Eye (tissue), 1 donor: ENCODE measurements at places on chromosomes 3 and 15.
A peak's percentile ranks its signal among the peaks of the same experiment; 100 is the strongest.

DNA sequence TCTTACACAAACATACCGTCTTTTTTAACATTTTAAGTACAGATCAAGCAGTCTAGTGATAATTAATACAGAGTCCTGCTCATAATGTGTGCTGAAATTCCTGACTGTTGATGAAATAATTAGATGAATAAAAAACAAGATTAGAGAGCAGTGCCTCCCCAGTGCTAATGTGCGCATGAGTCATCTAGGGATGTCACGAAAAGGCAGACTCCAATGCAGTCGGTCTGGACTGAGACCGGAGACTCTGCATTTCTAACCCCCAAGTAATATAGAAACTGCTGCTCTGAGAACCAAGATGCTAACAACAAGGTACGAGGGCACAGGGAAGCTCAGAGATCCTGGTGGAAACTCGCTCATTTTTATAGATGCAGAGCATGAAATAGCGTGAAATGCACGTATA lies 61.4 kb downstream of the COL8A1 start:
- DNase-seq, result no peak

GRCh38 chr3:76776927-76777326 lies 263.0 kb upstream of the ROBO2 start:
- DNase-seq, result no peak

DNA sequence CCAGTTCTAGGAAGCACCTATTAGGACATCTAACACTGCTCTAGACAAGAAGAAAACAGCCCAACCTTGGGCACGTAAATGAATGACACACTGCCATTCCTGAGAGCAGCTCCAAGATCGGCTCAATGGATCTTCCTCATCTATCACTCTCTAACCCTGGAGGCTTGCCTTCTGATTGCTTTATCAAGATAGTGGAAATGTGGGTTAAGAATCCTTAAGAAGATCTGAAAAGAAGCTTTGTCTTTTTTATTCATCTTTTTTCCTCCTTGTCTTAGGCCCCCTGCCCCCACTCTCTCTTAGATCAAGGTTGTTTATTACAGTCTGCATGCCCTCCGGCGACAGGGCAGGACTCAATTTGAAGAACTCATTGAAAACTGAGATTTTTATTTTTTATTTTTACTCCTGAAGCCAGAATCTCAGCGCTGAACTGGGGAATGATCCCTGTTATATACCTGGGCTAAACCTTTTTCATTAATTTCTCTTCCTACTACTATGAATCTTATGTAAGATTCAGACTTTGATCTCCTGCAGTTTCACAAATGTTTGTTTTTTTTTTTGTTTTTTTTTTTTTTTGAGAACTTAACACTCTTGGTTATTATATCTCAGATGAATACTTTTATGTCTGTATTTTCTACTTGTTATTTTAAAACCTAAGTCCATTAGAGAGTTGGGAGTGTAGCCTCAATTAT lies 219.5 kb downstream of the SV2B start:
- DNase-seq, result no peak

- DNase-seq, result peak; percentile 68
Observed at GRCh38 chr15:58065445-58066041, at the start of gene ALDH1A2. TSS of gene ALDH1A2 (minus strand) at chr15:58065711. CDS start at chr15:58065650, 61 bp downstream.

DNA sequence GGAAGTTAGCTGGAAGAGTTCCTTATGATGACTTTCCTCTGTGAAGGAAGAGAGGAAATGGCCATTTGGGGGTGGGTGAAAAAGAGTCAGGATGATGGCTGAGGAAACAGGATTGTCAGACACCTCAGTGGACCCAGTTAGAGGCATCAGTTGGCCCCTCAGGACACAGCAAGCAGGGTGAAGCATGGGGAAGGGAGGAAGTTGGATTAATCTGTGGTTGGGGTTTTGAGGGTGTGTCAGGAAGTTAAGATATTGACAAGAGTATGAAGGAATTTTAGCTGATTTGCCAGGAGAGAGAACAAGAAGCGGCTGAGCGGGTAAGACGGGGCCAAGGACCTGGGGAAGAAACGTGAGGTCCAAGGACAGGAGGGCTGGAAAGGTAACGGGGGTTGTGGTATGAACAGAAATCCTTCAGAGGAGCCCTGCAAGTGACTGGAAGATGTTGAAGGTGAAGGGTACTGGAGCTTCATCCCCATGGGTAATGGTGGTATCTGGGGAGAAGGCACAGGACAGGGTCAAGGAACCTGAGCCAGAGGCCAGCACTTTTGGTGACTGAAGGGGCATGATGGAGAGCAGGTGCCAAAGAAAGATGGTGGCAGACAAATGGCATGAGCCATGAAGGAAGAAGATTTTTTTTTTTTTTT lies 2.7 kb downstream of the UQCC5 start:
- no peak for DNase-seq
